Posterior cingulate gyrus (tissue), 11 donors: ENCODE measurements at places on chromosomes 2 and 18.

DNA sequence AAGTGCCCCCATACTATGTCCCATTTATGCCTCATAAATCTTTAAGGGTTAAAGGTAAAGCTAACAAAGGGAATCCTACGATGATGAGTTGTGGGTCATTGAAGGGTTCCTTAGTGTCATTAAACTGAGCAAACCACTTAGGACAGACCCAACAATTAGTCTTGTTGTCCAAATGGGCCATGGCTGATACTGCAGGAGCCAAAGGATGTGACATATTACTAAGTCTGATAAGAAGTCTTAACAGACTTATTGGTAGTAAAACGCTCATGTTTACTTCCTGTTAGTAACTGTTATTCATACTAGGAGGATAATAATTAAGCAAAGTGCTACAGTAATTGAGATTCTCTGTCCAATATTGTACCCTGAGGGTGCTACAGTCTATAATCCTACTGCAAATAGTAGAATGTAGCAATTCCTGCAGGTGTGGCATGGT, 96.8 kb downstream of the PTPN4 start:
- no peak for DNase-seq

GRCh38 chr2:4265936-4266335, 562.6 kb downstream of the DCDC2C start:
- DNase-seq: no peak

GRCh38 chr2:152383702-152384101, 48.7 kb downstream of the FMNL2 start:
- DNase-seq: no peak

GRCh38 chr2:185583058-185583816, 155.4 kb upstream of the FSIP2 start:
- DNase-seq: no peak

DNA sequence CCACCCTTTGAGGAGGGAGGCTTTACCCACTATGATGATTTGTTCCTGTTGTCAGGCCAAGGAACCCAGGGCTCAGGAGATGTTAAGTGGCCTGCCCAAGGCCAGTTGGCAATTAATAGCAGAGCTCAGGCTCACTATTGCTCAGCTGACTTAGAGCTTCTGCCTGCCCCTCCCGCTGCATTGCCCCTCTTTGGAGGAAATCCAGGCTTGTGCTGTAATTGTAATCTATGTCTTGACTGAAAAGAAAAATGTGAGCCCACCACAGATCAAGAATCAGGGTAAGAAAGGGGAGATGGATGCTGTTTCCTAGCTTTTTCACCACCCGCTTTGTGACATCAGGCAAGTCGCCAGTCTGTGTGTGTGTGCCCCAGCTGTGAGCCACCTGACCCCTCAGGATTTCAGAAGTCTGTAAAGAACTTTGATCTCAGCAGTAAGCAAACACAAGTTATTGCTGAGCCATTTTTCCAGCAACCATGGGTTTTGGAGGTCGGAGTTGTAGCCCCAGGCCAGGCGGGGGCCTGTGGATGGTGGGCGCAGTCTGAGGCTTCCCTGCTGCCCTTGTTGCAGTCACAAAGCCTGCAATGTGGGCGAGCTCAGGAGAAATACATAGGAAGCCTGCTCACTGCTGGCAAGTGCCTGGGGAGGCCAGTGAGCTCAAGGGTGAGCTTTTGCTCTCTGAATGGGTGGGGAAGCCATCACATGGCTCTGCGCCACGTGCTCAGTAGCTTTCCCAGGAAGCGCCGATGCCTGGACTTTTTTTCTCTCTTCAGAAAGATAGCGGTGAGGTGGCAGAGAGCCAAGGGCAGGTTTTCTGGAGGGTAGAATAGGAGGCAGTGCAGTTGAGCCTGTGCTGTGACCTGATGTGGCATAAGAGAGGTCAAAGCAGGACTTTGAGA, 6.1 kb downstream of the CABLES1 start:
- DNase-seq: no peak

GRCh38 chr2:118386641-118387302, 298.5 kb downstream of the INSIG2 start:
- DNase-seq: no peak

DNA sequence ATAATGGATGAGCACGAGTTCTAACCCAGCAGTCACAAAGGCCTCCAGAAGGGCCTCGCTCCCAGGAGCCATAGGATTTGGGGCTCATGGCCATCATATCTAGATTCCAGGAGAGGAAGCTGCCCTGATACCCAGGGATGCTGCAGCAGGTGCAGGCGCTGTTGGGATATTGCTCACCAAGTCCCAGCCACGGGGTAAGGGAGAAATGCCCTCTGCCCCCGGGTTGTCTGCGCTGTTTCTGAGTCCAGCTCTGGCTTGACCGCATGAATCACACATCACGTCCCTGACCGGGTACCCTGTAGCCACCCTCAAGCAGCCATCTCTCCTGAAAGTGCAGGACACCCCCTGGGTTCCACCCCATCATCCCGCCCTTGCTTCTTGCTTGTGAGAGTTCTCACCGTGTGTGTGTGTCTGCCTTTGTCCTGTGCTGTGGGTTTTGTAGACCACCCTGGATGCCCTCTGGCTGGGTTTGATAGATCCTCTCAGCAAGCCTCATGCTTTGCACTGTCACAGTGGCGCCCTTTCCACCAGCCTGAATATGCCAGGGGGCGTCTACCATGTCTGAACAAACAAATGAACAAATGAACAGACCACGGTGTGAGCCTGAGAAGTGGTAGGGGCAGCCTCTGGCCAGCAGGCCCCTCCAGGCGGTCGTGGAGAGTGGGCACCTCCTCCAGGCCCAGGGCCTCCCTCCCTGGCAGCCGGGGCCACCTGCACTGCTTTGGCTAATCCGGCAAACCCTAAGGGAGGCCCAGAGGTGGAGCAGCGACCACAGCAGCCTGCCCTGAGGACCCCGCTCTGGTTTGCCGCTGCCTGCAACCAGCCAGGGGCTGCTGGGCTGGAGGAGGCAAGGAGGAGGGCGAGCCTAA, 32.1 kb downstream of the ADRA2B start:
- DNase-seq: no peak

DNA sequence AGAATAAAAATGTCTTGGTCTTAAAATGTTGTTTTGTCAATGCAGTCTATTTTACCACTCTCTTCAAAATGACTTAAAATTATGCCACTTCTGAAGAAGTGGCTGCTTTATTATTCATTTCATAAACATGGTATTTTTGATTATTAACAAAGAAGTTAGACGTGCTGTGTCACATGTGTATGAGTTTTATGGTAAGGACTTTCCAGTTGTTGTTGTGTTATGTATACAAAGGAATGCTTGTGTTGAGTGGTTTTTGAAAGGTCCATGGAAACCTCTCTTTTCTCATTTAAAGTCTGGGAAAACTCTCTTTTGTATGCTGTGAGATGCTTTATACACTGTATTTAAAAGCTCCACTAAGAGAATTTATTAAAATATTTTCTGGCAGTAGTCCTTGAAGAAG, 116.2 kb downstream of the MTCL1 start:
- DNase-seq: no peak

DNA sequence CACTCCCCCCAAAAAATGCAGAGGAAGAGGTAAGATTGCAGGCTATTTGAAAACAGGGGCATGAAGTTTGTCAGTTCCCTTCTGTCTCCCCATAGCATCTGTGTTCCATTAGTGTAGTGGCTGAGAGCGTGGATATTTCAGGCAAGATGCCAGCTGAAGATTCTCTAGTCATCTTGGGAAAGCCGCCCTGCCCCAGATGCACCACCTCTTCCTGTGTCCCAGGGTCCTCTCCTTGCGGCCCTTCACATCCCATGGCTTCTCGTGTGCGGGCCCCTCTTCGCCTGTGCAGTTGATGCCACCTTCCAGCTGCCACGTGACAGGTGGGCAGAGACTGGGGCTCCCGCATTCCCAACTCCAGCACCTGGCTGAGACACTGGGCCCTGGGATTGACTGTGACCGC, 16.1 kb downstream of the TMEM127 start:
- no peak for DNase-seq

DNA sequence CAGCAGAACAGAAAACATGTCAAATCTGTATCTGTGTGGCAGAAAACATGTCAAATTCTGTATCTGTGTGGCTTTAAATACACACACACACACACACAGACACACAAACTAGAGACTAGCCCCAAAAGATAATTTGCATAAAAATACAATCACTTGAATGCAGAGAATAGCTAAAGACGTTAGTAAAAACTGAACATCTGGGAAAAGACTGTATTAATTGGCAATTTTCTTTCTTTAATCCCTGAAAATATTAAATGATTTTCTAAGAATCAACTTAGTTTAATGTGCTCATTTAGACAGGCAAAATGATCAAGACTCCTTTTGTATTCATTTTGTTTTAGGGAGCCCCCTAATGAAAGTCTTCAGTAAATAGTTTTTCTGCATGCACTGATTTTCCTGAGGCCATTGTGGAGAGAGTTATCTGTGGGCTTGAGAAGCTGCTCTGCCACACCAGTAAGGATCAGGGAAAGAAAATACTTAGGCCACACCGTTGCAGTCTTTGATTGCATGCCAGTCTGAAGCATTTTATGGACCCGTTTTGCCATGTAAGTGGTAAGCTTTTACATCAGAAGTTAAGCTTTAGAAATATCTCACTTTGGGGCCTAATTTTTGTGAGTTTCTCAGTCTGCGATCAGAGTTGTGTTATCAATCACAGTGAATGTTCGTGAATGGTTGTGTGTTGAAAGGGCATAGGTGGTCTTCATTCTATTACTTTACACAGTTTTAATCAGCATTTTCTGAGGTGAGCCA, 2.2 kb downstream of the SPATS2L start:
- DNase-seq: no peak
